GM23338 (cell line): ENCODE measurements at places on chromosomes 11 and 22.

DNA sequence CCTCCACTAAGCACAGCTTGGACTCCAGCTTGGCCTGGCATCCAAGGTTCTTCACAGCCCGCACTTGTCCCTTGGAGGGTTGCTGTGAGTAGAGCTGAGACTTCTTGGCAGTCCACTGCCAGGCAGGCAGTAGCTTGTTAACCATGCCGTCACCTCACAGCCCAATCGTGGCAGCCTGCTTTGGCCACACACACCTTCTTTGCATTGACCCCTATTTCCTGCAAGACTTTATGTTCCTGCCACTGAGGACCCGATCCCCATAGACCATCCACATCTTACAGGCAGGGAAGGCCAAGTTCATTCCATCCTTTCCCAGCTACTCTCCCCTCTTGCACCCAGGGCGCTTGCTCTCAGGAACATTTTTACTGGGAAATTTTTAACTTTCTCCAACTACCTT is 2.5 kb upstream of the PYGM start:
- DNase-seq = no peak

- DNase-seq = peak; percentile 59
Measured at GRCh38 chr11:111602865-111603610, 789 bp downstream of the SIK2 start.

- peak; percentile 74 for DNase-seq
Measured at GRCh38 chr11:17991783-17992433, 20.9 kb downstream of the SERGEF start.

GRCh38 chr22:43479301-43479950 is 67.6 kb downstream of the MPPED1 start:
- DNase-seq = no peak

DNA sequence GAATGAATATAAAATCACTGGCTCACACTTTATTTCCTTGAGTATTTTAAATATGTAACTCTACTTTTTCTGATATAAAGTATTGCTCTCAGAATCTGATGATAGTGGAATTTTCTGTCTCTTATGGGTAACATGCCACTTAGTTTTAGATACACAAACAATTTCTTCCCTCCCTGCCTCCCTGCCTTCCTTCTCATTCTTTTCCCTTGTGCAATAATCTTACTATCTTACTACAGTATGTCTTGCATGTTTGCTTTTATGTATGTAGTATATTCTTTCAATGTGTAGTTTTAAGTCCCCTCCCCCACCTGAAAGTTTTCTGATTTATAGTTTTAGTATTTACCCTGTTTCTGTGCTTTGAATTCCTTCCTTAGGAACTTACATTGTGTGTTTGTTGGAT is 48.4 kb downstream of the INSC start:
- DNase-seq = no peak

DNA sequence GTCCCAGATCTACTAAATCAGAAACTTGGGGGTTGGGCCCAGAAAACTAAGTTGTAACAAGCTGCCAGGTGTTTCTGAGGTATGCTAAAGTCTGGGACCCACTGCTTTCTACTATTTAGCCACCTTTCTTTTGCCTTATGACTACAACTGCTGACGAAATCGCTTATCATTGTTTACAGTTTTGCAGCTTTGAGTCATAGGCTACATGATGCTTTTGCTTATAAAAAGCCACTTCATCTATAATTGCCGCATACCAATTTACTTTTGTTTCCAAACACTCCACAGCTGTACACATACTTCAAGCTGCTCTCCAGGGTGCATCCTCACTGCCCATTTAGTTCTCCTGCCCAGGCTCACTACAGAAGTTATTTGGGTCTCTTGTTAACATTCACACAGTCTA is 144.7 kb downstream of the ENTHD1 start:
- DNase-seq = no peak

GRCh38 chr11:69088676-69089146 is 40.0 kb downstream of the TPCN2 start:
- DNase-seq = peak; percentile 95

DNA sequence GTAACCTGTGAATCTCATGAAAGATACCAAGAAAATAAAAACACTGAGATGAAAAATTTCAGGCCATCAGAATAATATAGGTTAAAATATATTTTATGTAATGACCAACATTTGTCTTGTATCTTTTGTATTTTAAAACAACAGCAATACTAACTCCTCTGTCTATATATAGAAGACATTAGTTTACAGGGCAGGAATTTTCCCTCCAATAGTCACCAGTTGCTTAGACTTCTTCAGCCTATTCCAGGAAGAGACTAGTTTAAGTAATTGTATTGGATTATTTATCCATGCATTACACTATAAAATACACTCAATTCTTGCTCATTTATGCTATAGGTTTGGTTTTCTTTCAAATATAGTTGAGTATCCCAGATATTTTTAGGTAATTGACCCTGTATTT is 24.1 kb downstream of the ANO5 start:
- no peak for DNase-seq

- peak; percentile 79 for DNase-seq
Measured at GRCh38 chr22:37019309-37020191, at the start of the genes MPST and TST. Gene MPST, plus strand, starts transcription at chr22:37019742. Its CDS starts 95 bp downstream, at chr22:37019837. Gene TST, minus strand, starts transcription at chr22:37019447. Its CDS starts 715 bp downstream, at chr22:37018732.

DNA sequence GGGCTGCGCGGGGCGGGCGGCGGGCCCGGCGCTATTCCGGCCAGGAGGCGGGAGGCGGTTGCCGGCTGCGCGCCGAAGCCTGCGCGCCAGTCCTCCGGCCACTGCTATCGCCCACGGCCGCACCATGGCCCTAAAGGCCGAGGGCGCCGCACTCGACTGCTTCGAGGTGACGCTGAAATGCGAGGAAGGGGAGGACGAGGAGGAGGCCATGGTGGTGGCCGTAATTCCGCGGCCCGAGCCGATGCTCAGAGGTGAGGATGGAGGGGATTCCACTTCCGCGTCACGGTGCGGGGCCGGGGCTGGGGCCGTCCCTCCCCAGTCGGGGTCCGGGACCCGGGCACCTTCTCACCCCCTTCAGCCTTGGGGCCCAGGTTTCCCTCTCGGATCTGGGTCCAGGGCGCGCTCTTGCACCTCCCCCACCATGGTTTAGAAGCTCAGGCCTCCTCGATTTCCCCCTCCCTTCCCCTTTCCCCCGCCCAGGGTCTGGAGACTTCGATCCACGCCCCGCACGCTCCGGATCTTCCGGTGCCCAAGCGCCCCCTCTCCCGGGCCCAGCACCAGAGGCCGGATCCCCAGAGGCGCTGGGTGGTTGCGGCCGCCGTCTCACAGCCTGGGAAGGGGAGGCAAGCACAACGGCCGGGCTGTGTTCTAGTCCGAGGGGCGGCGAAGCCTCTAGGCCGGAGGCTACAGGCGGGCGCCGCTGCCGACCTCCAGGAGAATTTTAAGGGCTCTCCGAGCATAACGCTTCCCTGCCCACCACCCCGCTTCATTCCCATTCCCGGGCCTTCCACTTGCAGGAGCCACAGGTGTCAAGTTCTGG is 517 bp downstream of the SPINDOC start:
- DNase-seq = peak; percentile 67

DNA sequence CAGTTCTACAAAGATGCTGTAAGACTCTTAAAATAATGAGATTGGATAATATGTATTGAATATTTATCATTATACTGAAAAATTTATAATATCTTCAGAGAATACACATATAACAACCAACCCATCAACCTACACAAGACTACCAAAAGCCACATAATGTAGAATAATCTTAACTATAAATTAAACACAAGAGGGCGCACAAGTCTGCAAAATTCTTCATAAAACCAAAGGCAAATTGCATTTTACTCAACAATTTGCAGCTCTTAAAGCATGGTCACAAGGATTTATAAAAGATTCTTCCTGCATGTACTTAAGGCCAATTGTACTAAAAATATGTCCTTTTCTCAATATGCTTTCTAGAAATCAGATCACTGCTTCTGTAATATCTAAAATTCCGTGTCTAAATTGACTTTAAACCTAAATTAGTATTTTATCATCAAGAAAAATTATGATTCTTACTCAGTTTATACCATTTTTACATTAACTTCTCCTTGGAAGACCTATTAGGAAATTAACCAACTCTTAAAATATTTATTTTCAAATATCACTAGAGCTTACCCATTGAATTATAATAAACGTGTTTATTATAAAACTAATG is 79.0 kb downstream of the TTC28 start:
- peak; percentile 78 for DNase-seq

- peak; percentile 82 for DNase-seq
Measured at GRCh38 chr11:2149864-2150847, 10.9 kb downstream of the INS start.

- DNase-seq = peak; percentile 39
Measured at GRCh38 chr11:3865388-3866193, 10.1 kb downstream of the STIM1 start.

- peak; percentile 74 for DNase-seq
Measured at GRCh38 chr11:10908215-10908951, 50.5 kb upstream of the ZBED5 start.

DNA sequence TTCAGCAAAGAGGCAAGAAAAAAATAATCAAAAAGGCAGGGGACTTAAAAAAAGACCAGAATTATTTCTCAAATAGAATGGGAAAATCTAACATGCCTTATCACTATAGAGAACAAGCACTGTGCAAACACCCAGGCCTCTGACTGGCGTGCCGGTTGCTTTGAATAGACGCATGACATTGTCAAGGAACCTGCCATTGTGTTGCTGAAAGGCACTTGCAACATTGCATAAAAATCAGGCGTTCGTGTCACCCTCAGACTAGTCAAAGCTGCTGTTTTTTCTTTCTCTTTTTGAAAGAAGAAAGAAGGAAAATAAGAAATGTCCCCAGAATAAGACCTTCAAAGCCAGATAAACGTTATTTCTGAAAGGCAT is 549.3 kb upstream of the CADM1 start:
- peak; percentile 36 for DNase-seq

DNA sequence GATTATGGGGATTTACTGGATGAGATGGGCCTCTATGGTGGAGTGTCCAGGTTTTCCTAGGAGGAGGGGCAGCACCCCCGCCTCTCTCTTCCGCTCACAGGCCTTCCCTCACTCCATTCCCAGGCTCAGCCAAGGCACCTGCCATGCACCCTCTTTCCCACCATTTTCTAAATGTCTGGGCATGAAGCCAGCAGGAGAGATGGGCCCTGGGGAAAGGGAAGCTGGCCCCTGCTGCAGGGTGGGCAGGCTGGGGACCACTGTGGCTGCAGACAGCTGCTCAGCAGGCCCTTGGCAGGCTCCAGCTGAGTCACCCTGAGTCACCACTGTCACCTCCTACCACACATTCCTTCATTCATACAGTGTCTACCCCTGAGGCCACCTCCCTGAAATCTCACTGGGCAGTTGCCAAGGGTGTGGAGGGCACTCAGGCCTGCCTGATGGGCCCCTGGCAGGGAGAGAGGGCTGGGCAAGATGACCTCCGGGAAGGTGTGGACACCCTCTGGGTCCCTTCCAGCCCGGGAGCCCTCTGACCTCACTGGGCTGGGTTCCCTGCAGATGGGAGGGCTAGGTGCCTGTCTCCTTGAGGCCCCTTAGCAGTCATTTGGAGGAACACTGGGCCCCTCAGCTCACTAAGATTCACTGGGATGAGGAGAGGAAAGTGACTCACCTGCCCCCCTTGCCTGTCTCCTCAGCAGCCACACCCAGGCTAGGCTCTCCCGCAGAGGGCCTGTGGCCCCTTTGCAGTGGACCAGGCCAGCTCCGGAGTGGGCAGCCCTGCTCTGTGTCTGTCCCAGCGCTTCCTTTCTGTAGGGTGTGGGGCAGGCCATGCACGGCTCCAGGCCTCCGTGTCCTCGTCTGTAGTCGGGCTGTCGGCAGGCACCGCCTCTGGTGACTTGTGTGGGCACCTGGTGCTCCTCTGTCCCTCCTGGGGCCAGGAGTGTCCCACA is 7.8 kb downstream of the MYEOV start:
- no peak for DNase-seq

GRCh38 chr11:10978198-10978597 is 120.3 kb upstream of the ZBED5 start:
- no peak for DNase-seq
